Endothelial cell of umbilical vein (primary cell): ENCODE measurements at places on chromosomes 4 and X. TPM values are rescaled to one million over a fixed set of nuclear protein-coding genes. Genes with fewer than 3 reads are reported as not detected.

DNA sequence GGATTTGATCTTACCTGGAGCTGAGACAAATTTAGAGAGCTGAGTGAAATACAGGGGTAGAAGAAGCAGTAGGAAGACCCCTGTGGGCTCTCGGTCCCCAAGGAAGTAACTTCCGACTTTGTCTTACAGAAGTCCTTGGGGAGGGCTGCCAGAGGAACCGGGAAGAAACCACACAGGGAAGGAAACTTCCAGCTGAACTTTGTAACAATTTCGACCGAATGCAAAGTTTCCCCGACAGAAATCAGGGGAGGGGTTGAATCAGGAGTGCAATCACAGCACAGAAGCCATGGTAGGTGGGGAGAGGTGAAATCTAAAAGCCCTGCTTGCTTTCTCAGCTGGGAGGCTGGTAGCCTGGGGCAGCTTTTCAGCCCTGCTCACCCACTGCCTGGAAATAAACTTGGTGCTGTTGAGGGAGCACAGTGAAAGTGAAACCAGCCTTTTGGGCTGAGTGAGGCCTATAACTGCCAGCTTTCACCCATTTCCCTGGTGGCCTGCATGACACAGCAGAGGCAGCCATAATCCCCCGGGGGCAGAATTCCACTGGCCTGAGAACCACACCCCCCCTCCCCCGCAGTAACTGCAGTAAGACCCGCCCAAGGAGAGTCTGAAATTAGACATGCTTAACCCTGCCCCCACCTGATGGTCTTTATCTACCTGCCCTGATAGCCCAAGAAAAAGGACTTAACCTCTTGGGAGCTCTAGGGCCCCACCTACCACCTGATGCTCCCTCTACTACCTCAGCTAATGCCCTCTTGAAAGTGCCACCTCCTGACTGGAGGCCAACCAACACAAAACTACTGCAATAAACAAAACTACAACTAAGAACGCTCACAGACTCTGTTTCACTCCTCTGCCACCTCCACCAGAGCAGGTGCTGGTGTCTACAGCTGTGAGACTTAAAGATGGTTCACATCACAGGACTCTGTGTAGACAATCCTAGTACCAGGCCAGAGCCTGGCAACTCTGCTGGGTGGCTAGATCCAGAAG, 248.2 kb downstream of the PARM1 start:
- no peak for DNase-seq

The ZRSR2 gene
- 2.4 and 3.3 TPM in 2 replicates for polyA plus RNA-seq

The MAP7D2 gene
- 0.03 and 0.08 TPM in 2 replicates for polyA plus RNA-seq

The SPANXD gene
- not detected in 2 replicates for polyA plus RNA-seq

DNA sequence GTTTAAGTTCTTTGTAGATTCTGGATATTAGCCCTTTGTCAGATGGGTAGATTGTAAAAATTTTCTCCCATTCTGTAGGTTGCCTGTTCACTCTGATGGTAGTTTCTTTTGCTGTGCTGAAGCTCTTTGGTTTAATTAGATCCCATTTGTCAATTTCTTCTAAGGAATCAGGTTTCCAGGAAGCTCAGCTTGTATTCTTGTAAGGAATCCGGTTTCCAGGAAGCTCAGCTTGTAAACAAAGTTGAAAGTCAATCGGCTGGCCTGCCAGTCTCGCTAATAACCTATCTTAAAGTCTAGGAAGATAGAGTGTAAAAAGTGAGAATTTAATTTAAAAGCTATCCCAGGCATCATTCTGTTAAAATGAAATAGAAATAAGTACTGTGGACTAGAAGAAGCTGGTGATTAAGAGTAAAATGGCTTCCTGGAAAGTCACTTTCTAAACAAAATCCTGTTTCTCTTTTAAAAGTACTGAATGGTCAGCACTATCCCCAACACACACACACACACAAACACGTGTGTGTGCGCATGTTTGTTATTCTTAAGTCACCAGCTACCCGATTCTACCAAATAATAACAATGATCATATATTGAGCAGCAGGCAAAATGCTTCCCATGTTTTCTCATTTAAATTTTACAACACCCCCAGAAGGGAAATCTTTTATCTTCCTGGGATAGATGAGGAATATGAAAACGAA, 171.7 kb downstream of the PAPSS1 start:
- DNase-seq, result peak; percentile 84

DNA sequence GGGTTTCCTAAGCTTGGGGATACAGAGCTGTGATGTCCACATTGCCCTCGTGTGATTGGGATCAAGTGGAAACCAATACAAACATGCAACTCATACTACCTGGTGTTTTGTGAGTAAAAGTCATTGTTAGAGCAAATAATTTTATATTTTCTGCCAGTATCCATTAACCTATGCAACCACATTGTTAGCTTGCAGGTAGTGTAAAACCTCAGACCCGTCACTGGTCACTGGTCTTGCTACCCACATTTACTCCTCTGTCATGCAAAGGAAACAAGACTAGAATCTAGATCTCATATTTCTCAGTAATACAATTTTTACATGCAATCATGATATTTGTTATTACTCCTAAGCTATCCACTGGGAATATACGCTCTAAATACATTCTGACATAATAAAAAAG, 324.3 kb upstream of the NDST4 start:
- no peak for DNase-seq

DNA sequence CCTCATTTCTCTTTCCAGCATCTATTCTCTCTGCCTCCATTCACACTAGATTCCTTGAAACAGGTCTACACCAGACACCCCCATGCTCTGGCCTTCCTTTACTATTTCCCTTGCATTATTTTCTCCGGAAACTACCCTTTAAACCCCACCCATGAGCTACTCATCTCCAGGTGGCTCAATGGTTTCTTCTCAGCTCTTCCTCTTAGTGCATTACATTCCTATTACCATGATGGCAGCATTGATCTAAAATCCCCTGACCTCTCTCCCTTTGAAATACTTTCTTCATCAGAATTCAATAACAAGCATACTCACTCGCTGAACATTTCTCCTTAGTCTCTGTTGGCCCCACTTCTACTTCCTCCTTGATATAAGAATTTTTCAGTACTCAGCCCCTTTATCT, 94.6 kb downstream of the SYNPO2 start:
- no peak for DNase-seq

The F9 gene
- not detected in 2 replicates for polyA plus RNA-seq

The PNMA5 gene
- not detected in 2 replicates for polyA plus RNA-seq

DNA sequence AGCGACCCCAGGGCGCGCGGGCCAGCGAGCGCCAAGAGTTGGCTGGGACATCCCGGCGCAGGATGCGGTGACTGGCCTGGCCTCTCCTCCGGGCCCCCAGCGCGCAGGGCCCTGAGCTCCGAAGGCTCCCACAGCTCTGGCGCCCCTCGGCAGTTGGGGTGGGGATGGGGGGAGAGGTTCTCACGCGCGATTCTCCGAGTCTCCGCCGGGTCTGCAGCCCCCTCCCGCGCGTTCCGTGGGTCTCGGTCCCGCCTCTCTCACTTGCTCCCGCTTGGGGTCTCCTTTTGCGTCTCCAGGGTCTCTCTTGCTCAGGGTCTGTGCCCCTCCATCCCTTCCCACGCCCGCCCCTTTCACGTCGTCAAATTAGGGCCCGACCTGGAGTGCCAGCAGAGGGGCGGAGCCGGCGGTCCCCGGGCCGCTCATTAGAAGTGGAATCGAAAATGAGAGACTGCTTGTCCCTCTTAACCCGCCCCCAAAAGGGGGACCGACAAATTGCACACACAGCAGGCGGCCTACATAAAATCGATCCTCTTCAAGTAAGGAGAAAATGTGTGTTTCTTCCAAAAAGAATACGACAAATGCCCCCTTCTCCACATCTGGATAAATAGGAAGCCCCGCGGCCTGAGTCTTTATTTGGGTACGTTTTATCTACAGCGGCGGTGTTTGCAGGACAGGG, 877 bp upstream of the NKX1-1 start:
- DNase-seq, result no peak
